ENCODE measurements at places on chromosomes 12 and 14.

DNA sequence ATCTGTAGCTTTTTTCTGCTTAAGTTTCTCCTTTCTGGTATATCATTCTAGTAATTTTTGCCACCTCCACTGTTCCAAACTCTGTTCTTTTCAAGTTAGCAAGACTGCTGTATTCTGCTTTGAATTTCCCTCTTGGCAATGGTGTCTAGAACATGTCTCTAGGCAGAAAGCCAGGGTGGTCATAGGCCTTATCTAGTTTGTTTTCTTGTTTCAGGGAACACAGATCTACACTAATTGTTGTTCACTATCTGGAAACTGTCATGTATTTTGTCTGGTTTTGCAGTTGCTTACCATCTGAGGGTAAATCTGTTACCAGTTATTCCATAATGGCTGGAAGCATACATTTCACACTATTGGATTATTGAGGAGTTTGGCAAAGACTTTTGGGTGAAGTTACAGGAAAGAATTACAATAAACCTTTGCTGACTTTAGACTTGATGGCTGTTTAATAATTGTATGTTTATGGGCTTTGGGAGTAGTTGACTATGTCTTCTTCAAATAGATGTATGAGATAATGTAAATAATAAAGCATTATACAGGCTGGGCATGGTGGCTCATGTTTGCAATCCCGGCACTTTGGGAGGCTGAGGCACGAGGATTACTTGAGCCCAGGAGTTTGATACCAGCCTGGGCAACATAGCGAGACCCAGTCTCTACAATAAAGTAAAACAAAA lies 41.4 kb downstream of the FUT8 start:
- DNase-seq: no peak

DNA sequence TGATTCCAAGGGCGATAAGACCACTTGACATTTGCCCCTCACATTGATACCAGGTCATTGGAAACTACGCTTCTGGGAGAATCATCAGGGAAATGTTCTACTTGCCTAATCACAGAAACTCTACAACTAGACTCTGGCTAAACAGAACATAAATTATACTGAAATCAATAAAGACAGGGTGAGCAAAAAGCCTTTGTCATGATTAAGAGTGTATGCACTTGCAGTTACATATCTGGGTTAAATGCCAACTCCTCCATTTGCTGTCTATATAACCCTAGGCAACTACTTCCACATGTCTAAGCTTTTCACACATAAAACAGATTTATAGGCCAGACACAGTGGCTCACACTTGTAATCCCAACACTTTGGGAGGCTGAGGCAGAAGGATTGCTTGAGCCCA lies 125.7 kb downstream of the PHLDA1 start:
- DNase-seq: no peak

DNA sequence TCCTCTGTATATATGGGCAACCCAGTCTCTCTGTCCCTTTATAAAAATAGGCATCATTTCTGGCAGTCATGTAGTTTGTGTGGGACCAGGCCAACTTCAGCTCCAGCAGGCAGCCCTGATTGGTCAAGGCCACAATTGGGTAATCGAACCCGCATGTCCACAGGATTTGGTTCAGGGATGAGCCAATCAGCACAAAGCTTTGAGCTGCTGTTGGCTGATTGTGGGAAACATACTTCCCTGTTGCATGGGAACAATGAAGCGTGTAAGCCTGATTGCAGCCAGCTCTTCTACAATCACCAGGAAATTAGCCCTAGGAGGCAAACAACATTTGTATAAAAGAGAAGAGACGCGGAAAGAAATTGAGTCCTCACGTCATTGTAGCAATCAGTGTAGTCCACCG lies 328.6 kb downstream of the PCNX1 start:
- peak; percentile 9 for DNase-seq

GRCh38 chr12:57069523-57069922 lies 9.1 kb downstream of the NEMP1 start:
- DNase-seq: no peak

DNA sequence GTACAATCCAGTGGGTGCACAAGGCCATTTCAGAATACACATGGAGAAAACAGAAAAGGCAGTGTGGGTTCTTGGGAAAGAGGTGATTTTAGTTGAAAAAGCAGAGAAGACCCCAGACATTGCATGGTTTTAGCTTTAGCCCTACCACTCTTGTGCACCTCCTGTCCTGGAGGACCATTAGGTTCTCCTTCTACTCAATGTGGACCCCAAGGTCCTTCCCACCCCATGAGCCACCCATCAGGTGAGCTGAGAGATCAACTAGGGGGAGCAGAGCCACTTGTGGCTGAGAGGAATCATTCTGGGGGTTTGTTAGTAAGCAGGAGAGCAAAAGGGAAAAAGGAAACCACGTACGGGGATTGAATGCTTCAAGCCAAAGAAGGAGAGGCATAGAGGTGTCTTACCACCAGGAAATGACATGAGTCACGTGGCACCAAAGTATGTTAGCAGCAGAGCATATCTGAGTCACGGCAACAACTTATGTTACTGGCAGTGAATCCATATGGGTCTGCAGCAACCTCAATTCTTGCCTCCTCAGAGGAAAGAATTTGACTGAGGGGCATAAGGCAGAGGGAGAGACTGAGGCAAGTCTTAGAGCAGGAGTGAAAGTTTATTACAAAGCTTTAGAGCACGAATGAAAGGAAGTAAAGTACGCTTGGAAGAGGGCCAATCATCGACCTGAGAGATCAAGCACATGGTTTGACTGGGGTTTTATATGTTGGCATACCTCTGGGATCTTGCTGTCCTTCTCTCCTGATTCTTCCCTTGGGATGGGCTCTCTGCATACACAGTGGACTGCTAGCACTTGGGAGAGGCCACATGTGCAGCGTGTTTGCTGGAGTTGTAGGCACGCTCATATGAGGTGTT lies 73.9 kb downstream of the HSD17B6 start:
- DNase-seq: no peak

DNA sequence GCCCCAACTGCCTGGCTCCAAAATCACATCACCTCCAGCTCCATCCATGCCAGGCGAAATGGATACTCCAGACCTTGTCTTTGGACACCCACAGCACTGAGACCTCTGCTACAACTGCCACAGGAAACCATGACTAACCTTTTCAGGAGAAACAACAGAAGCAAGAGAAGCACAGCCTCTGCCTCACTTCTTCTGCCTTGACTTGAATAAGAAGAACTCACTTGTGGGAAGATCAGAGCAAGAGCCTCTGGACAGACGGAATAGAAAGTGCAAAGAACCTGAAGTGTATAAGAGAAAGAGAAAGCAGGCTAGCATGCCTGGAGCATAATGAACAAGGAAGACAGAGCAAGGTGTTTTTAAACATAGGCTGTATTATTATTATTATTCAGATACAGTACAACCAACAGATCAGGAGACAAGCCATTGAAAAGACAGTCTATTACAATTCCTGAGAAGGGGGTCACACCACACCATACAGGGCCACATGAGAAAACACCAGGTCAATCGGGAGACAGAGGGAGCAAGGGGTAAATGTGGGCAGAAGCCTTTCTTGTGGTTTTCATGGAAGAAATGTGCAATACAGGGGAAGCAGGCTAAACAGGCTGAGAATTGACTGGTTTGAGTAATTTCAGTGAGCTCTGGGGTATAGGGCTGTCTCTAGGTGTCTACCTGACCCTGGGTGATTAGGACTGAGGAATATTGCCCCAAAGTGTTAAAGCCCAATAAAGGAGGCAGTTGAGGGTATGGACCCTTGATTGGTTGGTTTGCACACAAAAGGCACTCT lies 7.4 kb upstream of the OR10P1 start:
- DNase-seq: no peak

- no peak for DNase-seq
These were observed 29.3 kb upstream of the CPNE8 start for GRCh38 chr12:38934686-38935085.

- no peak for DNase-seq
These were observed 109.8 kb upstream of the CPSF6 start for GRCh38 chr12:69129564-69129963.

DNA sequence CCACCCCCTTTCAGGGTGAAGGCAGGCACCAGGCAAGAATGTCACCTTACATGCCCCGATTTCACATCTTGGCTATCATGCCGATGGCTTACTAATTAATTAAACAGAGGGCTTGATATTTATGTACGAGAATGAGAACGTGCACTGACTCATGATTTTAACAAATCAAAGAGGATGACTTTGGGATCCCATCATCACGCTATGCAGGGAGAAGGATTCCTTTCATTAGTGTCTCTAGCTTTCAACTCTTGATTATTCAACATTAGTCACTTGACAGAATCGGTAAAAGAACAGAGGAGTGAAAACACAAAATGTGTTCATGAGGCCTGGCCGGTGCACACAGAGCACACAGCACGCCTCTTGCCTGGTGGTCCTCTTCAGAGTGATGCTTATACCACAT lies 80.6 kb downstream of the PRKAB1 start:
- no peak for DNase-seq

GRCh38 chr12:127785986-127786590 lies 480.9 kb upstream of the TMEM132C start:
- no peak for DNase-seq

DNA sequence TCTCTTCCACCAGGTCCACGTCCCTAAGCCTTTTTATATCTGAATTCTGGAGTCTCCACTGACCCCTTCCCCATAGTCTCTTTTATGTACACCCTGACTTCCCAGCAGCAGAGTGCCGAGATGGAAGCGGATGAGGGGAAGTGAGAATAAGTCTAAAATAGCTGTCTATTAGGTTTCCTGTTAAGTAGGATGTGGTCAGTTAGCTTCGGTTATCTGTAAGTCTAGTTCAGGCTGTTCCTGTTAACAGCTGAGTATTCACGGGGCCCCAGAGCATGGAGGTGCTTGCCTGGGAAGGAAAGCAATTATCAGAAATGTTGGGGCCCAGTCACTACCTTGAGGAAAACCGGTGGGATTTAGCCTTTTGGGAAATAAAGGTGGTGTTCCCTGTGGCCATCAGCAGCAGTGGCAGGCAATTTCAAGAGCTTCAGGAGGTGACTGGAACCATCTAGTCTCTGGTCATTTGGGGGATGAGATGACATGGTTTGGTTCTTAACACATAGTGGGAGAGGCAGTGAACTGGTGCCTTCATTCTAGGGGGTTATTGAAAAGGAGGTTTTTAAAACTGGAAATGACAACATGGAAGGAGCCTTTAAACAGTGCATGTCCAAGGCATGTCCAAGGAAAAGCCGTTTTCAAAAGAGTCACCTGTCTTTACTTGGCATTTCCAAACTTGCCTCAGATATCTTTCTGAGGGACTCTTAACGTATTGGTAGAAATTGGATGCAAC lies 21.8 kb downstream of the CHST11 start:
- no peak for DNase-seq
